ENCODE measurements at places on chromosomes 4 and X.

DNA sequence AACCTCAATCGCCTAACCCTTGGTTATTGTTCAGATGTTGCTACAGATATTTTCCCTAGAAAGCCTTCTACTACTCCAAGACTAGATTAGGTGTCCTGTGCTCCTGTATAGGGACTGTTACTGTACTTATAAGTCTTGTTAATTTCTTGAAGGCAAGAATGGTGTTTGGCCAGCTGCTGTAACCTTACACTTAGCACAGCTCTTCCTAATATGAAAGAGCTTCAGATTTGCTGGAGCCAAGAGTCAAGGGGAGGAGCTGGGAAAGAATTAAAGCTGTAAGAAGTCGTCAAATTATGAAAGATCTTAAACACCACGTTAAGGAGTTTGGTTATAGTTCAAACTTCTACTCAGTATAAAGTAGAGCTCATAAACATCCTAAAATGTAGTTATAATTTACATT lies 245.9 kb upstream of the TLL1 start:
- DNase-seq = no peak

GRCh38 chrX:47218920-47219815 lies 687 bp downstream of the CDK16 start:
- peak; percentile 91 for DNase-seq

- DNase-seq = peak; percentile 56
Observed at GRCh38 chr4:8644461-8644891, 51.9 kb downstream of the CPZ start.

GRCh38 chr4:158776106-158776505 lies 7.3 kb downstream of the FNIP2 start:
- no peak for DNase-seq

GRCh38 chr4:1052231-1052671 lies 40.8 kb downstream of the FGFRL1 start:
- DNase-seq = peak; percentile 67
